Kidney epithelial cell (primary cell): ENCODE measurements at places on chromosomes 2 and 18.

GRCh38 chr2:132384491-132385151 lies 32.0 kb upstream of the GPR39 start:
- no peak for DNase-seq

GRCh38 chr2:43159797-43160196 lies 66.6 kb downstream of the ZFP36L2 start:
- DNase-seq: no peak

DNA sequence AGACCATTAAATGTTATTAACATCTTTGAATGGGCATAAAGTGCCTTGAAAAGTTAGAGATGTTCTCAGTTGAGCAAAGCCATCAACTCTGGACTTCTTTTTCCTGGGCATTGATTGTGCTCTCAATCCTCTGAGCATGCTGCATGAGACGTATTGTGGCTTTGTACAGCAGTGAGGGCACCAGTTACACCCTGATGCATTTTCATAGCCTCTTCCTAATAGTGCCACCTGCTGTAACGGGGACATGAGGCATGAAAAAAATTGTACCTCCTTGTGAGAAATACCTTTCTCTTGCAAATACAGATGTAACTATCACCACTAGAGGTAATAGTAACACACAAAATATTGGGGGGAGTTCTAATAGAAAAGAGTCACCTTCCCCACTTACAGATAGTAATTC lies 697.5 kb downstream of the TMEM182 start:
- no peak for DNase-seq

DNA sequence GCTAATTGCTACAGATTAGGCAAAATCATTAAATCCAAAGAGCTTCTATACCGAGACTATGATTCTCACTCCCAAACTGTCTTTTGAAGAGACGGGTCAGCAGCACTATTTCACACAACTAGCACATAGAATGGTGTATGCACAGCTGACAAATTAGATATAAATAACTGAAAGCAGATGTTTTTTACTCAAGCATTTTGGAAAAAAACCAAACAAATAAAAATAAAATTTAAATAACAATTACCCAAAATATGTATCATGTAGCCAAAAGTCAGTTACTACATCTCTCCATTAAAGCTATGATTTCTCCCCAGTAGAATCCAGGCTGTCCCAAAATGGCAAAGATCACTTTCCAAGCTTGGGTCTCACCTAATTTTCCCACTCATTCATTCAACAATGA lies 107.9 kb downstream of the TMEM163 start:
- DNase-seq: no peak

DNA sequence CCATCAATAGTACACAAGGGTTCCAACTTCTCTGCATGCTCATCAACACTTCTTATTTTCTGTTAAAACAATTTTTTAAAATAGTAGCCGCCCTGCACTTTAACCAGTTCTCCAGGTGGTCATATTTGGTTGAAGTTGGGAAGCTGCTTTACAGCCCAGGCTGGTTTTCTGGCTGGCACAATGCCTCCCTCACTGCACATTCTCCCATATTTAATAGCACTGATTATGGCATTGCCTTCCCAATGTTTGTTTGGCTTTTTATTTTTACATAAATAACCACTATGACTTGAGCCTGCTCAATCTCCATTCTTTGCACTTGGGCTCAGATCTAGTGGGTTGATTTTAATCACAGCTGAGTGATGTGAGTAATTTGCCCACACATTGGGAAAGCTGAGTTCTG lies 111.9 kb upstream of the MAP4K3 start:
- no peak for DNase-seq

GRCh38 chr2:233436691-233437438 lies 82.6 kb downstream of the DGKD start:
- DNase-seq: no peak

- no peak for DNase-seq
Observed at GRCh38 chr2:177245010-177245422, 19.5 kb downstream of the NFE2L2 start.

DNA sequence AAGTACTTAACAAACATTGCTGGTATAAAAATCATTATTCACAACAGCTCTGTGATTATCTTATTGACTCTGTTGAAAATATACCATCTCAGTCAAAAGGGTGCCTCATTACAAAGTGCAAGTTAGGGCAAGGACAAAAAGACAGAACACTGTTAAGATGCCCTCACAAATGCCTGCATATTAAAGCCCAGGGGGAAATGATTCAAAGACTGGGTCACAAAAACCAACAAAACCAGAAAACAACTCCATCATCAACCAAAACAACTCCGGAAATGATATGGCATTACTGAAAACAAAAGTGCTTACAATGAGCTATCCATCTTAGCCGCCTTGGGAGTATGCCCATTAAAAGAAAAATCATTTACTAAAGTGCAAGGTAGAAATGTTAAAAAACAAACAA lies 9.9 kb downstream of the PLA2R1 start:
- DNase-seq: no peak

DNA sequence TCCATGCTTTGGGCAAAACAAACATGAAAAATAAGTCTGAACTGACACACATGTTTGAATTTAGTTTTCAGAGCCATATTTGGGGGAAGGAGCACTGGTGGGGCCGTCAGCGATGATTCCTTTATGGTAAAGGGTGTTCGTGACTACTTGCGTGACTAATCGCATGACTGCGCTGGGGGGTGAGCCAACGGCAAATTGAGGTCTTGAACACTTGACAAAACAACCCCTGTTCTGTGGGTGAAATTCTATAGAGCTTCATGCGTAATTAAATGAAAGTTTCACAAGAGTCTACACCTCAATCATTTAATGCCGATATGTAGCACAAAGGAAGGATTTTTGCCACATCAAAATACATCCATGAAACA lies 127.5 kb upstream of the CYP1B1 start:
- no peak for DNase-seq

- no peak for DNase-seq
Observed at GRCh38 chr18:56107821-56108477, 520.0 kb upstream of the TCF4 start.

DNA sequence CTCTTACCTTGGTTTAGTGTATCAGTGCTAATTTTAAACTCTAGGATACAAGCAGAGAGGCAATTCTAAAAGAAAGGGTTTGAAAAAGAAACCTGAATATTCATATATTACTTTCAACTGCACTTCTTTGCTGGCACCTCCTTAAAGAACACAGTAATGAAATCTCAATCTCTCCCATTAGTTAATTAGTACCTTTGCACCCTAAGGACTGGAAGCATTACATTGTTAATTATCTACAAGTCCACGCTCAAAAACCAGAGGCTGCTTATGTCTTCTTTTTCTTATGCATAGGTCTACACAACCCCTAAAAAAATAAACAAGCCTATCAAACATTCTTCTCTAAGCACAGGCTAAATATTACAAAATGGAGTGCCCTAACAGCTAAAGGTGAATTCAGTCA lies 20.2 kb downstream of the EPHA4 start:
- DNase-seq: no peak

DNA sequence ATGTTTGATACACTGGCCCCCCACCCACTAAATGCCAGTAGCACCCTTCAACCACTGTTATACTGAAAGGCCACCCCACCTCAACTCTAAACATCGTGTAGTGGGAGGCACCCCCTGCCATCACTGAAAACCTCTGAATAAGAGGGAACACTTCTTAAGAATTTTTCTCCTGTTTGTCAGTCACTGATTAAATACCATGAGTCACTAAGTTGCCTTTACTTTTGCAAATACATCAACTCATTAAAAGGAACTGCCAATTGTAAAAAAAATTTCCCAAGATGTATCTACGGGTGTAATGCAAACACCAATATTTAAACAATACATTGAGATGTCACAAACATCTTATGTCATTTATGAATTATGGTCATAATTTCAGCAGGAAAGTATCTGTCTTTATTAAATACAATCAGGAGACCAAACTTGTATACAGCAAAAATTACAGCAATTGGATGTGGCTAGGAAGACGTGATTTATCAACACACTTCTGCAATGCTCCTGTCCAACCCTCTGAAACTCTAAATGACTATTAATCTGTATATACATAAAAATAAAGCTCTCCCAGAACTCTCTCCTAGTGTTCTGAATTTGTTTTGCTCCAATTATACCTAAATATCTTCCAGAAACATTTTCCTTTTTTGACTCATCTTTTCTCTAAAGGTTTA lies 144.1 kb upstream of the STK17B start:
- DNase-seq: no peak

- DNase-seq: no peak
Observed at GRCh38 chr2:24174851-24175277, at the start of gene FAM228A. TSS of gene FAM228A (plus strand) at chr2:24175053. CDS start at chr2:24175481, 428 bp downstream.

DNA sequence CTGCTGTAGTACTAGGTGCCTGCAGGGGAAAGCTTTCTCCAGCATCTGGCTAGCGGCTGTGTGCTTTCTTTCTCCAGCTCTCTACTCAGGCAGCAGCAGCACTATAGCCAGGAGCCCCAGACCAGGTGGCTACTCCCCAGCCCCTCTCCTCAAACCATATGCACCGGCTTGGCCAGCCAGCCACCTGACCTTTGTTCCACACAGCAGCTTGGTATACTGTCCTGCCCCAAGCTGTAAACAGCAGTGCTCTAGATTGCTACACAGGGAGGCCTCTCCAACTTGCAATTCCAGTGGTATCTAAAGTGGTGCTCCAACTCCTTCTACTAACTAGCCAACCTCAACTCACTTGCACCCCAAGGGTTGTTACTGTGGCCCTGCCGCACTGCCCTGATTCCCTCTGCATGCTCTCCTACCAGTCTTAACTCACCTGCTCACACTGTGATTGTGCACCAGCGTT lies 19.6 kb downstream of the LDAH start:
- DNase-seq: no peak

GRCh38 chr18:27413495-27414401 lies 228.6 kb upstream of the CHST9 start:
- DNase-seq: peak; percentile 80

DNA sequence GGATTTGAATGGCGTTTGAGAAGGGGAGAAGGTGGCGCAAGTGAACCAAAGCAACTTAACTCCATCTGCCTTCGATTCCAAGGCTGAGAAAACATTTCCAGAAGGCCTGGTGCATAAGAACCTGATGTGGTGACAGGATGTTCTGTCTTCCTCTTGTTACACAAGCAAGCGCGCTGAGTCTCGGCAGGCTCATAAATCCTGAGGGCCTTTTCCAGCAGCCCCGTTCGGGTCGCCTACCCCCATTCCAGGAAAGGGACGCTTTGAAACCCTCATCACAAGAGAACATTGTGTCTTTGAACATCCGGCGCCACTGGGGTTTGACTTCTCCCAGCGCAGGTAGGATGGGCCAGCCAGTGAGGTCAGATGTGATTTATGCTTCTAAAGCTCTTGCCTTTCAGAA lies 403.5 kb downstream of the SETBP1 start:
- no peak for DNase-seq

DNA sequence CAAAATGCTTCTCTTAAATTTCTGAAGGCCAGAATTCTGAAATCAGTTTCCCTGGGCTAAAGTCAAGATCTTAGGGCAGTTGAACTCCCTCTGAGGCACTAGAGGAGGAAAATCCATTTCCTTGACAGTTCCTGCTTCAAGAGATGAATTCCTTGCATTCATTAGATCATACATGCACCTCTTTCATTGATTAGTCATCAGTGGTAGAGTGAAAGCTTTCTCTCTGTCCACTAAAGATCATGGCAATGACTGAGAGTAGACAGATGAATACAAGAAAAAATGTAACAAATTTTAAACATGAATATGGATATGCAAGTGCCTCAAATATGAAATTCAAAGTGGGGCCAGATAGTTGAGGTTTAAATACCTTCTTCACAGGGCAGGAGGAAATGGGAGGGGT lies 693.4 kb upstream of the TMEFF2 start:
- DNase-seq: no peak

- no peak for DNase-seq
Observed at GRCh38 chr2:226905718-226906117, 69.9 kb downstream of the RHBDD1 start.

- no peak for DNase-seq
Observed at GRCh38 chr2:2827046-2827636, 496.1 kb upstream of the MYT1L start.

DNA sequence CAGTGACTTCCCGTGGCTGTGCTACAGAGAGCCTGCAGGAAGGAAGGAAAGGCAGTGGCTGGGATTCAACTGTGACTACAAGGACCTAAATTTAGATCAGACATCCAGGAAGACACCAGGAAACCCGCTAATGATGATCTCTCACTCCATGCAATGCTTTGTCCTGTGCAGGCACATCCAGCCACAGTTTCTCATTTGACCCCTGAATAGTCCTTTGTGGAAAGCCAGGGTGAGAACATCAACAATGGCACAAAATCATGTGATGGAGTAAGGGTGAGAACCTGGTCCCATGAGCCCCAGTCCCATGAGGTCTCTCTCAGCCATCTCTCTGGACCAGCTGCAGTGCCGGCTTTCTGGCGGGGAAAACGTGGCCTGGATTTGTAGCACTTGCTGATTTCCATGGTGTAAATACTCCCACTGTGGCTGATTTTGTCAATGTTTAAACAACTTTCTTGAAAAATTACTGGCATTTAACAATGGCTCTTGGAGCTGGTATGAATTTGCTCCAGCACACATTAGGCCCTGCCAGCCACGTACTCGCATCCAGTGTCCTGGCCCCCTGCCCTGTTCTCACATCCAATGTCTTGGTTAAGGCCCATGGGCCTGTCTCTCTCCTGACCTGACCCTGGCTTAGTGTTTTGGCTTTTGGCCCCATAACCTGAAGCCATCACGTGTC lies 159.0 kb upstream of the HAAO start:
- no peak for DNase-seq

GRCh38 chr2:109293663-109294062 lies 164.7 kb downstream of the SH3RF3 start:
- DNase-seq: no peak

DNA sequence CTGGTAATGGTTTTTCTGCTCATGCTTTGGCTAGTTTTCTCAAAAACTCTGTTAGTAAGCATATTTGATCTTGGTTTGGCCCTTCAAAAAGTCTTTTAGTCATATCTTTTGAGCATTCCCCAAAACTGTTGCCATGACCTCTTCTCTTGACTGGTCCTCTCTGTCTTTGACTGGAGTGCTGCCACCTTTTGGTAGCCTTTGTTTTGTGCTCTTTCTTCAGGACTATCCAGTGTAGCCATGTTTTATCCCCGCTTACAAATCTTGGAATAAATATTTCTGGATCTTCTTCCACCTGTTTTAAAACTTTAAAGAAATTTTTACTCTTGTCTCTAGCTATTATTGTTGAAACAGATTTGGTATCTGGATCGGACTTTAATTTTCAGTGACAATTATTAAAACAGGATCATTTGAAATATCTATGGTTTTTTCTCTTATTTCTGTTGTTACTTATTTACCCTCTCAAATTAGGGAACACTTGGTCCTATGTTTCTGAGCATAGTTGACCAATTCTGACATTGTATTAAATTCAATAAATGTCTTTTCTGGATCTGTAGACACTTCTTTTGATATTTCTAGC lies 965 bp upstream of the ELOA2 start:
- no peak for DNase-seq

DNA sequence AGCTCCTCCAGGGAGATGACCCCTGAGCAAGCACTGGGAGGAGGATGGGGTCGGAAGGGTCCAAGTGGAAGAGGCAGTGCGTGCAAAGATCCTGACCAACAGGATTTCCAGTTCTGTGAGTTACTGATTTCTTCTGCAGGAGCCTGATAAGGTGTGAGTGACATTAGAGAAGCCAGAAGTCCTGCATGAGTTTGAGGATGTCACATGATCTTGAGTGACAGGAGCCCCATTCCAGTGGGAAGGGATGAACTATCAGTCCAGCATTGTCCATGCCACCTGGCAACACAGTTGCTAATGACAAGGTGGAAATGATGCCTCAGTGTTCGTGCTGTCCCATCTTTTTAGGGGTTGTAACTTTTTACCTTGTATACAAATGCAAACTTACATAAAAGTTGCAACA lies 285.1 kb upstream of the HDAC4 start:
- no peak for DNase-seq
